Esophagus muscularis mucosa (tissue), 4 donors: ENCODE measurements at places on chromosomes 11 and 22. TPM values are rescaled to one million over a fixed set of nuclear protein-coding genes. Genes with fewer than 3 reads are reported as not detected.

DNA sequence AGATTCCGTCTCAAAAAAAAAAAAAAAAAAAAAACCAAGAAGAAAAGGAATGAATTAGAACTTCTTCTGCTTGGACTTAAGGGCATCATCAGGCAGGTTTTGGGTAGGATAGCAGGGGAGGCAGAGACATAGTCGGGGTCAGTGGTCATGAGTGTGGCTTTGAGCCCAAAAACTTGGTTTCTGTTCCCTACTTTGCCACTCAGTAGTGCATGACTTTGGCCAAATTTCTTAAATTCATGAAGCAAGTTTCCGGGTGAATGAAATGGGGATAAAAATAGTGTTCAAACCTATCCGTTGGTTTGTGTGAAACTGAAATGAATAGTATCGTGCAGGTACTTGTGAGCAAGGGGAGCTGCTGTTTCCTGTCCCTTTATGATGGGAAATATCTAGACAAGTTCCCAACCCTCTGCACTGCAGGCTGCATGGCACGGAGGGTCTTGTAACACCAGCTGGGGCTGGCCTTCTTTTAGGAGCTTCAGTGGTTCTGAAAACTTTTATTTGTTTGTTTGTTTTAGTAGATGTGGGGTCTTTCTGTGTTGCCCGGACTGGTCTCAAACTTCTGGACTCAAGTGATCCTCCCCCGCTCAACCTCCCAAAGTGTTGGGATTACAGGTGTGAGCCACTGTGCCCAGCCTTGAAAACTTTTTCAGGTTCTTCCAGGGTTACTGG is 18.4 kb downstream of the NEAT1 start:
- no peak for DNase-seq

DNA sequence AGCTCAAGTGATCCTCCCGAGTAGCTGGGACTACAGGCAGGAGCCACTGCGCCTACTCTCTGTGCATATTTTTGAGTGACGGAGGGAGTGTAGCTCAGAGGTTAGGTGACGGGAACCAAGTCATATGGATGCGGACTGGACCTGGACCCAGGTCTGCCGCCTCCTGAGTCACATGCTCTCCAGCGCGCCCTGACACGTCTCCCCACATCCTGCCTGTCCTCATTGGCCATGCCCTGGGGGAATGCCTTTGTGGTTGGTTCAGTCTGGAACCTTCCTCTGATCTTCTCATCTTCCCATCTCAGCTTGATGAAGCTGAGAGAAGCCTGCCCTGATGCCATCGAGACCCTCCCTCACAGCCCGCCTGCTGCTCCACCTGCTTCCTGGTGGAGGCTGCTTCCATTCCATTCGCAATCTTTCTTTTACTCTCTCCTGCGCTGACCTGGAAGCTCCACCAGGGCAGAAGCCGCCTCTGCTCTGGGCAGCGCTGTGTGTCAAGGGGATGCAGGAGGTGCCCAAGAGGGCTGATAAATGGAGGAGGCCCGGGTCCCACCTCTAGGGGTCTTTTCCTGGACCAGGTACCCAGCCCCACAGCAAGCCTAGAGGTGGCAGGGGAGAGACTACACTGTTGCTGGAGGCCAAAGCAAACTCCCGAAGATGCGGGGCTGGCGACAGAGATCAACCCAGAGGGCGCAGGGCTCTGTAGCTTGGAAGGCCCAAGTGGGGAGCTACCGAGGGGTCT is 13.9 kb upstream of the BAIAP2L2 start:
- no peak for DNase-seq

- no peak for DNase-seq
Observed at GRCh38 chr11:65382804-65383368, 440 bp upstream of the SLC25A45 start.

DNA sequence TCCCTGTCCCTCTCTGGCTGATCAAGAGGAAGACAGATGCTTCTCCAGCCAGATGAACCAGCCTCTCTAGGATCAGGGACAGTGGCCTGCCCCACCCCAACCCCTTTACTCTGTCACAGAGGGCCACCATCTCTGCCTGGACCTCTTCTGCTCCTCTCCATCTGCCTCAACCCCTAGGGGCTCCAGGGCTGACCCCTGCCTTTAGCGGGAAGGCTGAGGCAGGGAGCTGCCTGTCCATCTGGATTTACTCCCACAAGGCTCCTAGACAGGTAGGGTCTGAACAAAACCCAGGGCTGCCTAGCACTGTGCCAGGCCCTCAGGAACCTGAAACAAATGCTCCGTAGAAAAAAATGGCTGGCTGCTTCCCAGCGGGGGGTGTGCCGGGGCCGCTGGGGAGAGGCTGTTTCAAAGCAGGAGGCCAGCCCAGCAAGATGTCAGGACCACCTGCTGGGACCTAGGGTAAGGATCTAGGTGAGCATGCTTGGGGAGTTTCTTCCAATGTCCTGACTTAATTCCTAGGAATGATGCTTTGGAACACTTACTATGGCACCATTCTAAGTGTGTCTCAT is 3.2 kb downstream of the CHST1 start:
- no peak for DNase-seq

- no peak for DNase-seq
Observed at GRCh38 chr11:70671083-70671482, 272.8 kb downstream of the CTTN start.

GRCh38 chr22:45261407-45262088 is 20.9 kb upstream of the KIAA0930 start:
- no peak for DNase-seq

DNA sequence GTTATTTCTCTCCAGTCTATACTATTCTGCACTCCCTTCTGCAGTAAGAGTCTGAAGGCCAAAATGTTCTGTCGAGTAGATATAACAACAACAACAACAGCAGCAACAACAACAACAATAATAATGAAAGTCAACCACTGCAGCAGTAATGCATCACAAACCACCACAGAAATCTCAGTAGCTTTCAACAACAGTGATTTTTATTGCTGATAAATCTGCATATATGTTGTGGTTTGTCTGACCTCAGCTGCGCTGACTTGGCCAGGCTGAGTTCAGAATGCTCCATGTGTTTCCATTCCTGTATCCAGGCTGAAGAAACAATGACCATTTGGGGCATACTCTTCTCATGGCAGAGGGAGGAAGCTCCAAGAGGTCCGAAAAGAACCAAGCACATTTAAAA is 32.3 kb upstream of the CYP2R1 start:
- DNase-seq, result peak; percentile 34

DNA sequence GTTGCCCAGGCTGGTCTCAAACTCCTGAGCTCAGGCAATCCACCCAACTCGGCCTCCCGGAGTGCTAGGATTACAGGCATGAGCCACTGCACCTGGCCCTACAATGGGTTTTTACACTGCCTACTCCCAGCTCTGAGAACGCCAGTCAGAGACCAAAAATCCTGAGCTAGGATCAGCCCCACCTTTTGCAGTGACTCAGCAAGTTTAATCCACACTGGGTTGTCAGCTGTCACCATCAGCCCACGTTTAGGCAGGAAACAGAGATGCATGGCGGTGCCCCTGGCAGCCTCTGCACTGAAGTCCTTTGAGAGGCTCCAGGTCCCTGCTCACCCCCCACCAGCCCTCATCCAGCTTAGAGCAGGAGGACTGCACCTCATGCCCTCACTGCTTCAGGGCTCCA is 117.6 kb downstream of the ARHGAP8 start:
- no peak for DNase-seq

- no peak for DNase-seq
Observed at GRCh38 chr22:29307596-29308147, 1.2 kb downstream of the GAS2L1 start.

DNA sequence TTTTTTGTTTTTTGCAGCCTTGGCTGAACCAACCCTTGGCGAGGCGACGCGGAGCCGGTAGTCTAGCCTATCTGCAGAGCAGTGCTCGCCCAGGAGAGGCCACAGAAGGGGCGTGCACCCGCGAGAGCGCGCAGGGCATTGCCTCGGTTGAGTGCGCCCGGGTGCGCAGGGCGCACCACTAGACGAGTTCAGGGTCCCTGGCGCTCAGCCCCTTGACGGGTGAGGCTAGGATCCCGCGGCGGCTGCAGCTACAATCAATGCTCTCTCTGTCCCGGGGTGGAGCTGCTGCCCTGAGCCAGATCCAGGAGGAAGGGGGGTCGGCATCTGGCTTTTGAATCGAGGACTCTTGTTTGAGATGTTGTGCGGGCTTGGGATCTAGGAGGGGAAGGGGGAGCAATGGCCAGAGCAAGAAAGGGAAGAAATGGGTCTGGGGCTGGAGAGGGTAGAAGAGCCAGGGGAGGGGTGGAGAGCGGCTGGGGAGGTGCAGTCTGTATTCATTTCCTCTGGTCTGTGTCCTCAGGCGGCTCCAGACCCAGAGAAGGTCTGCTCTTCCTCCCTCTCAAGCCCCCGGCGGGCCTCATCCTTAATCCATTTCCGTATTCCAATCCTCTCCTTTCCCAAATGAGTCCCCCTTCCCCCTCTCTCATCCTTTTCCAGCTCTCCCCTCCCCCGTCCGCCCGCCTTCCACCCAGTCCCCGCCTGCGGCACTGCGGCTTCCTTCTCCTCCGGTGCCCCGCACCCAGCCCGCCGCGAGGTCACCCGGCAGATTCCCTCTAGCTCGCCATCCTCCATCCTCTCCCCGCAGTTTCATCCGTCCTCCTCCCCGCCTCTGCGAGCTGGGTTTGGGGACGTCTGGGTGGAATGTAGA is 797 bp downstream of the THY1 start:
- no peak for DNase-seq

- DNase-seq, result no peak
Observed at GRCh38 chr22:45919504-45920286, 57.3 kb downstream of the WNT7B start.

DNA sequence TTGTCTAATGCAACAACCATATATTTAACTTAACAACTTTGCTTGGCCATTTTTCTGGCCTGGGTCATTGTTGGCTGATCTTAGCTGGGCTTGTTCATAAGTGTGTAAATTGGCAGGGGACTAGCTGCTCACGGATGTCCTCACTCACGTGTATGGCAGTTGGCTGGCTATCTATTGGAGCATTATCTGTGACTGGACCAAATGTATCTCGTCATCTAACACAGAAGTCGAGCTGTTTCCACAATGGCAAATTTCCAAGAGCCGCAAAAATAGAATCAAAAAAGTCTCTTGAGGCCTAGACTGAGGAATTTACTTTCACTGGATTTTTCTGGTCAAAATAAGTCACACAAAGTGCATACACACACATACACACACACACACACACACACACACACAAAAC is 893.3 kb downstream of the FAM181B start:
- DNase-seq, result no peak

- no peak for DNase-seq
Observed at GRCh38 chr11:129593098-129593497, 217.4 kb downstream of the BARX2 start.

DNA sequence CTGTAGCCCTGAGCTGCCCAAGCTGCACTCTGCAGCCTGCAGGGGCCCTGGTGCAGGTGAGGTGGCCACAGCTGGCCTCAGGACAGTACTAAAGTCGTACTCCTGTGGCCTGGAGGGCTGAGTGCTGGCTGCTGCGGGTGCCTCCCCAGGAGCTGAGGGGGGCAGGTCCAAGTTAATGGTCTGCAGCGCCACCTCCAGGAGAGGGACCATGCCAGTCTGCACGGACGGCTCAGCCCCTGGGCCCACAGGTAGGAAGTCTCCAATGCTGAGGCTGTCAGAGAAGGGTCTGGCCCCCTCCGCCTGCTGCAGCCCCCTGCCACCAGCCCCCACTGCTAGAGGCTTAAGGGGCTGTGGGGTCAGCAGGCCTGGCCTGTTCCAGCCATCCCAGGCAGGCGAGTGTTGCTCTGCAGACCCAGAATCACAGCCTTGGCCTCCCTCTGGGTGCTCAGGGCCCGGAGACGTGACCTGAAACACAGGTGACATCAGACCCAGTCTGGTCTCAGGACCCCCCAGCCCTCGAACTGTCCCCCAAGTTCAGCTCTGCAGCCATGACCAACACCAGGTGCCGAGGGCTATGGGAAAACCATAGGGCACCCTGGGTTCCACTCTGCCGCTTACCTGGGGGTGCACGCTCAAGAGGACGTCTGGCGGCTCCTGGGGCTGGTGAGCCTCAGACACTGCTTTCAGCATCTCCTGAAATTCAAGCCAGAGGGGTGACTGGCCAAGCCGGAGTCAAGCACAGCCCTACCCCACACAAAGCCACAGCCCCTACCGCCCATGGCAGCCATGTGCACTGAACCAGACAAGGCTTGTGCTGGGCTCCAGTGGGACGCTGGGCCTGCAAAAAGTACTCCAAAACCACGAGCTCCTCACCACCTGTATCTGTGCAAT is 20.8 kb downstream of the SELENOO start:
- no peak for DNase-seq

DNA sequence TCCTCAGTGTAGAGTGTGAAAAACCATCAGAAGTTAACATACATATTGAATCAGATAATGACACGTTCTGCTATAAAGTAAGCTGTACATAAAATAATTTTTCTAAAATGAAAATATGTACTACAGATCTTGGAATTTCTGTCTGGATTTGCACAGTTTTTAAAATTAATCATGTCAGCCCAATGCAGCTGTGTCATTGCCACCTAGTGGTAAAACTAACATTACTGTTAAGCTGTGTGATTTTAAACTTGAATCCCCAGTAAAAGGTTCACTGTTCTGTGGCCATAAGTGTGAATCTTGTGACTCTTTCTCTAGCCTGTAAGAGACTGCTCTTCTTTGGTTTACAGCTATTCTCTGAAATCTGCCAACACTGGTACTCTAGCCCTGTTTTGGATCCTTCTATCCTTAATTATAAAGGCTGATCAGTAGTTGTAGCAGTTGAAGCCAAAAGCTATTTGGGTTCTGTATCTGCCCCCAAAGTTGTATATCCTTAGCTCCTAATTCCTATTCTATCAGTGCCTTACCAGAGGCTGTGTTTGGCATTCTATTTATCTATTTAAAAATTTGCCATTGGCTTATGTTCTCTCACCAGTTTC is 4.0 kb downstream of the JRKL start:
- no peak for DNase-seq

GRCh38 chr11:119472186-119472855 is 49.3 kb upstream of the THY1 start:
- DNase-seq, result peak; percentile 91

- DNase-seq, result no peak
Observed at GRCh38 chr11:132803436-132803835, 728.9 kb downstream of the OPCML start.

The SLC37A2 gene
- total RNA-seq, result 10.3 TPM

The NTM gene
- 6.3 TPM for total RNA-seq

The OR51A4 gene
- total RNA-seq, result not detected

The HBG2 gene
- total RNA-seq, result not detected

The NRXN2 gene
- total RNA-seq, result 4.0 TPM

The CSF2RB gene
- total RNA-seq, result 5.0 TPM
